ENCODE measurements at places on chromosomes 1 and 21. TPM values are rescaled to one million over a fixed set of nuclear protein-coding genes. Genes with fewer than 3 reads are reported as not detected.

GRCh38 chr1:76229279-76230005 lies 154.9 kb downstream of the ST6GALNAC3 start:
- H3K27ac ChIP-seq = no peak overlapping the region
- DNase-seq = no peak
- H3K27me3 ChIP-seq = no peaks in the 10 kb centered on the region
- H3K4me3 ChIP-seq = no peak overlapping the region
- peaks cover 4% of the 10 kb centered on the region for H3K36me3 ChIP-seq

DNA sequence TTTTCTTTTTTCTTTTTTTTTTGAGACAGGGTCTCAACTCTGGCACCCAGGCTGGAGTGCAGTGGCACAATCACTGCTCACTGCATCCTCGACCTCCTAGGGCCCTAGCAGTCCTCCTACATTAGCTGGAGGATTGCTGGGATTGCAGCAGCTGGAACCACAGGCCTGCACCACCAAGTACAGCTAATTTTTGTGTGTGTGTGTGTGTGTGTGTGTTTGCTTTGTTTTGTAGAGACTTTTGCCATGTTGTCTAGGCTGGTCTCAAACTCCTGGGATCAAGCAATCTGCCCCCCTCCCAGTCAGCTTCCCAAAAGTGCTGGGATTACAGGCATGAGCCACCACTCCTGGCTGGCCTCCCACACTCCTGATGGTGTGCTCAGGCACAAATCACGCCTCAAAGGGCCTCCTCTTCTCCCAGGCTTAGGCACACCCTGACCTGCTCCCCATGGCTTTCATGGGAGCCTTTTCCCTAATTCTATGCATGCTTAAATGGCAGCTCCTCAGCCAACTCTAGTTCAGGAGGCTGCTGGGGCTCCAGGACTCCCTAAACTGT lies 9.4 kb downstream of the FAM229A start:
- H3K36me3 ChIP-seq = no peaks in the 10 kb centered on the region
- H3K27me3 ChIP-seq = peaks cover 26% of the 10 kb centered on the region
- H3K4me3 ChIP-seq = peak overlapping the region; percentile 70
- peaks cover 28% of the 10 kb centered on the region for H3K4me1 ChIP-seq
- no peak for DNase-seq

GRCh38 chr1:204503913-204504519 lies 9.4 kb upstream of the PIK3C2B start:
- DNase-seq = no peak
- H3K27me3 ChIP-seq = peaks cover 22% of the 10 kb centered on the region
- peaks cover 8% of the 10 kb centered on the region for H3K4me1 ChIP-seq
- H3K4me3 ChIP-seq = no peak overlapping the region

DNA sequence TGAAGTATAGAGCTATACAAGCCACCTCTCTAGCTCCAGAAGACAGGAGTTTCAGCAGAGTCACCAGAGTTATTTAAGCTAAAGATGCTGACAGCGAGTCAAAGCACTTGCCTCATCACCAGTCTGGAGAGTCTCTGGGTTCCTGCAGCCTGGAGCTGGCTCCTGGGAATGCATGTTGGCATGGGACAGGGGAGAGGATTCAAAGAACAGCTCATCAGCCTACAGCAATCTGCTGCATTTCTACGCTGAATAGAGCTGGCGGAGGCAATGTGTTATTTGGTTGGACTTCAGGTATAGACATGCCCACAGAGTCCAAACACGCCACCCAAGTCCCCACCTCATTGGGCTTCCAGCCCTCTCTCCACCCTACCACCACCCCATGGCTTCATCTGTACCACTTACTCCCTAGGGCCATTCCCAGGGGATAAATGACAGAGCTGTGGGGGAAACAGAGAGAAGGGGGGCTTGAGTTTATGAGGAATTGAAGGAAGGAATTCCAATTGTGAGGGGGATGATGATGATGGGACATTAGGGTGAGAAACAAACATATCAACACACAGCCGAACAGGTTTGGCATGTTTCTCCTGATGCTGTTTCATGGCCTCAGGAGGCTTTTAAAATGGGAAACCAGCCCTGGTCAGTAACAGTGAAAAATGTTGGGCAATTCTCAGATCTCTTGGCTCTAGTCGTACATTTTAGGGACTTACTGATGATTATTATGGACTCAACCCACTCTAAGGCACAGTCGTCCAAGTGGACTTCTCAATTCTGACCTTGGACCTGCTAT lies 58.4 kb downstream of the PLEKHA6 start:
- peaks cover 4% of the 10 kb centered on the region for H3K36me3 ChIP-seq
- peaks cover 5% of the 10 kb centered on the region for H3K27me3 ChIP-seq
- no peak overlapping the region for H3K4me3 ChIP-seq
- H3K27ac ChIP-seq = no peak overlapping the region
- H3K4me1 ChIP-seq = peaks cover 38% of the 10 kb centered on the region

GRCh38 chr1:198649968-198650338 lies 11.1 kb downstream of the PTPRC start:
- H3K27ac ChIP-seq = no peak overlapping the region
- no peak overlapping the region for H3K4me3 ChIP-seq
- no peaks in the 10 kb centered on the region for H3K27me3 ChIP-seq
- H3K36me3 ChIP-seq = no peaks in the 10 kb centered on the region
- peaks cover 3% of the 10 kb centered on the region for H3K4me1 ChIP-seq

- H3K4me1 ChIP-seq = no peaks in the 10 kb centered on the region
- no peak overlapping the region for H3K4me3 ChIP-seq
- DNase-seq = no peak
Measured at GRCh38 chr1:171581766-171582165, 40.3 kb upstream of the MYOCOS start.

DNA sequence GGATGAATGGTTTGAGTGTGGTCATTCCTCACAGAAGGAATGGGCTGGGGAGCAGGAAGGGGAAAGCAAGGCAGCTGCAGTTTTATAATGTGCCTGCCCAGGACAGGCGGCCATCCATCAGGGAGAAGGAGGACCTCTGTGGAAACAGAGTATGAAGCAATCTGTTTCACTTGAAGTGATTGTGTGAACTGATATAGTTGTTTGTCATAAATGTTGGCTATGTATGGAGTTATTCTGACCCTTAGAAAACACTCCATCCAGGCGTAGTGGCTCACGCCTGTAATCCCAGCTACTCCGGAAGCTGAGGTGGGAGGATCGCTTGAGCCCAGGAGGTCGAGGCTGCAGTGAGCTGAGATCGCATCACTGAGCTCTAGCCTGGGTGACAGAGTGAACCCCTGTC lies 46.5 kb downstream of the NENF start:
- H3K27me3 ChIP-seq = peaks cover 4% of the 10 kb centered on the region
- no peaks in the 10 kb centered on the region for H3K36me3 ChIP-seq
- no peak overlapping the region for H3K4me3 ChIP-seq
- no peak for DNase-seq
- no peak overlapping the region for H3K27ac ChIP-seq

C1orf185 gene
- total RNA-seq = not detected

ARMH1 gene
- 4.9 TPM for total RNA-seq

Data from glutamatergic neuron (in vitro differentiated cells).